ENCODE measurements at places on chromosomes 7 and 10.
A peak's percentile ranks its signal among the peaks of the same experiment; 100 is the strongest.

- no peak for ATAC-seq
Measured at GRCh38 chr10:16436367-16436757, 448 bp upstream of the PTER start.

GRCh38 chr7:39421251-39421650 lies 145.0 kb upstream of the YAE1 start:
- no peak for ATAC-seq

GRCh38 chr7:113394856-113395255 lies 276.5 kb upstream of the SMIM30 start:
- no peak for ATAC-seq

- ATAC-seq = peak; percentile 75
Measured at GRCh38 chr10:3467052-3467951, 294.7 kb upstream of the PITRM1 start.

DNA sequence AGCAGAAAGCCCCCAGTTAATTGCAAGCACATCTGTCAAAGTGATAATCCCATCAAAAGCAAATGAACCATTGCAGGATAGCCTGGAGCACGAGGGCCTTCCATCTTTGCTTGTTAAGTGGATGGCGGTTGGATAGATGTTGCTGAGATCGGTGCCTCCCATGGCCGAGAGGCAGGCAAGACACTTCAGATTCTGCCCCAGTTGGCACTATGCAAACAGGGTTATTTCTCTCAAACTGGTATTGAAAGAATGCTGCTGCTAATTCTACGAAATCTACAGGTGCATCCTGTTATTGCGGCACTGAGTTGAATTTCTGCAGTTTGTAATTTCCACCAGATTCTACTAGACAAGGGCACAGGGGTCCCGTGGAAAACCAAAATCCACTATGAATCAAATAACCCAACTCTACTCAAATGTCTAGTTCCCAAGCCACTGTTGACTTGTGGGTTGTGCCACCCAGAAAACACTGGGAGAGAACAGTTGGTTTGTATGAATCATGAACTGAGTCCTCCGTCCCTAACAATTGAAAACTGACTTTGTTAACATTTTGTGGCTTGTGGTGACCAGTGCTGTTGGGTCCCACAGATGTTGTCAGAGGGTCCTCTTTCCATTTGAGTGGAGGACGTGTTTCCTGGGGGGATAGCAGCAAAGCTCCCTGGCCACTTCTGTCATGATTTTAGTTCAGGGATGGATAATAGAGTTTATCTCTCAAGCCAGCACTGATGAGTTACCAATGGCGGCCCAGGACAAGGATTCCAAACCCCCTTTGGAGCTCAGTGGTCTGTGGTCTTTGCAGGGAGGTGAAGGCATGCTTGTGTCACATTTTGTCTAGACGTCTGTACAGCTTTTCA lies 7.1 kb upstream of the IL2RA start:
- ATAC-seq = peak; percentile 13

DNA sequence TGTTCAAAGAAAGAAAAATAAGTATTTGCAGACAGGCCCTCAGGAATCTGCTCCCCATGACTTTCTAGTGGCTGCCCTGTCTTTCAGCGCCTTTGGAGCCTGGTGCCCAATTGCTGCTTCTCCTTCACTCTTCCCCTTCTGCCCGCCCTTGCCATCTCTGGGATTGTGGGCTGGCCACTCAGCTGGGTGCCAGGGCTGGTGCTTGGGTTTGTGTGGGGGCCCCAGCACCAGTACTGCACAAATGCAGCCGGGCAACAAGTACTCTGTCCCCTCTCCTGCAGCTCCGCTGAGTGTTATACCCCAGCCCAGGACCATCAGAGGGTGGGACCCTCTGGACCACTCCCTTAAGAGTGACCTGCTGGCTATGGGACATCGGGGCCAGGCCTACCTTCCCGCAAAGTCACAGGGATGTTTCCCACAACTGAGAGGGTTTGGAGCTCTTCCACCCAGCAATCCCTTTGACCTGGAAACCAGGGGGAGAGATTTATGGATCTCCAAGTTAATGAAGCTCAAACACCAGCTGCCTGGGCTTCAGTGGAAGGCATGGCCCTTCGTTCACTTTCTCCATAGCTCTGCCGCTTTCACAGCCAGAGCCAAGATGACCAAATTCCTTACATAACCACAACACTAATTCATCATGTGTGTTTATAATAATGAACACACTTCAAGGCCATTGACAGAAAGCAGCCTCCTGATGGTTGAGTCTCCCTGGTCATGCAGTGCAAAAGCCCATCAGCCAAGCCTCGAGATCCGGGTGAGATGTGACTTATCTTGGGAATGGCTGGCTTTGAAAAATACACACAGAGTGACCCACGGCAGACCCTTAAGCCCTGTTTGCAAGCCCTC lies 313.9 kb upstream of the ZNF32 start:
- no peak for ATAC-seq

DNA sequence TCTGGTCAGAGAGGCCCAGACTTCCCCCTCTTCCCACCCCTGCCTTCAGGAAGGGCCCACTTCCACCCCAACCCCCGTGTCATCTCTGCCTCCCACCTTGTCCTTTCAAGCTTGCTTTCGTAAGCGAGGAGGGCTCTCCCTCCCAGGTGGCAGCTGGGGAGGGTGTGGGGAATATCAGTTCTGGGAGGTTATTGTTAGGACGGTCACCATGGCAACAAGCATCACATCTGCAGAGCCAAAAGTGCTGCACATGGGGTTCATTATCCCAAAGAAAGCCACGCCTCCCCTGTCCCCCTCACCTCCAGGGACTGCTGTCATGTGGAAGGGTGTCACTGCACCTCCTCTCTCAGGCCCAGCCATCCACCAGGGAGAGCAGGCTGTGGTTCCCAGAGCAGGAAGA lies 2.6 kb upstream of the CAMK2B start:
- no peak for ATAC-seq

DNA sequence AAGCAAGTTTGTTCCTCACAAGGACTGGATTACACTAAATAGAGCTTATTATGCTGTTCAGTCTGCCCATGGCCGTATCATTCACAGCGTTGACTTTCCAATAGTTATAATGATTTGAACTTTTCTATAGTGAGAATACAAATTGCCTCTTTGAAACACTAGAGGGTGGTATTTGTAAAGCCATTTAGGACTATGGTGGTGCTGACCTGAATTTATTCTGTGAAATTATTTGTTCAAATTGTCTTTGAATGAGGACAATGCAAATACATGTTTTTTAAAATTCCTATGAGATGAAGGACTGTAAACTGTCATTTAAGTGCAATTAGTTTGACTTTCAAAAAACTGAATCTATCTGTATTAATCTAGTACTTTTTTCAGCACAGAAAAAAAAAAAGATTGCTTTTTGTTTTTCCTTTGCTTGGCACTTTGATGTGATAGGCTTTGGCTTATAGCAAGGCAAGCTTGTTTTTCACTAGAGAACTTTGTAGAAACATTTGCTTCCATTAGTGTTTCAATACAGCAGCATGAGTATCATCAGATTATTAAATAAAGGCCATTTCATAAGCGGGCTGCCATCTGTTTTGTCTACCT lies 122.7 kb upstream of the TMEM229A start:
- ATAC-seq = no peak

GRCh38 chr10:71264345-71265200 lies 52.2 kb downstream of the UNC5B start:
- ATAC-seq = peak; percentile 40

- peak; percentile 19 for ATAC-seq
Measured at GRCh38 chr10:5447611-5448071, 35.3 kb downstream of the NET1 start.

Measured in esophagus mucosa (tissue), 1 donor.